ENCODE measurements at places on chromosomes 5 and 9.

DNA sequence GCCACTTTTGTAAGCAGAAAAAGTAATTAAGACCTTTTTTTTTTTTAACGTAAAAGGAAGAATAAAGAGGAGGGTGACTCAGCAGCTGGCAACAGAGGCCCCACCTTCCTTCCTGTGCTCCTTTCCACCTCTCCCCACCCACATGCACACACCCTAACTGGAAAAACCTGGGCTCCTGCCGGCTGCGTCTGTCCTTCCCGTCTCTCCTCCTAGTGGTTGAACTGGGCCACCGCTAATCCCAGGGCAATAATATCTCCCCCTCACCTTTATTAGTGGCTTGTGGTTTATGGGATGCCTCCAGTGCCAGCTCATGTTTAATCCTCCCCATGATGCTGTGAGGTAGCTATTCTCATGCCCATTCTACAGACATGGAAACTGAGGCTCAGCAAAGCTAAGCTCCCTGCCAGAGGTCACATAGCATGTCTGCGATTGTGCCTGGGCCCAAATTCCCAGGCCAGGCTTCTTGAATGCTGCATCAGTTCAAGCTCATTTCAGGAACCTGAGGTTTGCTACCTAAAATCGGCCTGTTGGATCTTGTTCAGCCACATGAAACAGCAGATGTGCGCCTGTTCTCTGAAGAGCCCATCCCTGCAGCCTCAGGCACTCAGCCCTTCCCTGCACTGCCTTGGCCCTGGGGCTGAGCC is 60.9 kb upstream of the IL17B start:
- DNase-seq, result no peak

DNA sequence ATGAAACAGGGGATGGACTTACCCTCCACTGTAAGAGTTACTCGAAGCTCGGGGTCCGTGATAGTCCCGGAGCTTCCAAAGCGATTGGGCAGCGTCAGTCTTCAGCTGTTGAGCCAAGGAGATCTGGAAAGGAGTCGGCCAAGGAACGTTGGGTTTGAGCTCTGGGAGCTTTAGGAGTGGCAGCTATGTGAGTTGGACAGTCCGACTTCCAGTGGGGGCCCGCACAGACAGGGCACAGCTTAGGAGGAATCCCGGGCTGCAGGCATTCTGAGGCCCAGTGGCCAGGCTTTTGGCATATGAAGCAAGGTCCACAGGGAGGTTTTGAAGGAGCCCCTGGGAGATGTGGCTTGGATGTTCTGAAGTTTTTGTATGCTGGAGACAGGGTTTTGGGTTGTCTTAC is 72.7 kb downstream of the PHAX start:
- DNase-seq, result no peak

DNA sequence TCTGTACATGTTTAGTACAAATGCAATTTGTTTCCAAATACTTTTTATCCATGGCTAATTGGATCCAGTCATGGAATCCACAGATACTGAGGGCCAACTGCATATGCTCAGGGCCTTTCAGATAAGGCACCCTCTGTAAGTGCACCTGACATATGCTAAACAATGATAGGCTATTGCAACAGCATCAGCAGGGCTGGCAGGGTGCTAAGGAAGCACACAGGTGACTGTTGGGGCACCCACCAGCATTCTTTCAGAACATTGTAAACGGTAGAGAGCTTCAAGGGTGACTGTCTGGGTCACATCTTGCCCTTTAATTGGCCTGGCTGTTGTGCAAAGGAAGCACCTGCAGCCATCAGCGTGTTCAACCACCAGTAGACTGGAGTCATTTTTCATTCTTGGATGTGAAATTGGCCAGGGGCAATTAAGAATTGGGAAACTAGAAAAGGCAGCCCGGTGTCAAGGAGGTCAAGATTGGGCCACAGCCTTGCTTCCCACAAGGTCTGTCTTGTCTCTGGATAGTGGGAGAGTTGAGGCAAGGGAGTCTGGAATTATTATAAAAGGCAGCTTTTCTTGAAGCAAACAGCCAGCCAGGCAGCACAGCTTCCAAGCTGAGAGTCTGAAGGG is 129.3 kb upstream of the RAI14 start:
- no peak for DNase-seq

DNA sequence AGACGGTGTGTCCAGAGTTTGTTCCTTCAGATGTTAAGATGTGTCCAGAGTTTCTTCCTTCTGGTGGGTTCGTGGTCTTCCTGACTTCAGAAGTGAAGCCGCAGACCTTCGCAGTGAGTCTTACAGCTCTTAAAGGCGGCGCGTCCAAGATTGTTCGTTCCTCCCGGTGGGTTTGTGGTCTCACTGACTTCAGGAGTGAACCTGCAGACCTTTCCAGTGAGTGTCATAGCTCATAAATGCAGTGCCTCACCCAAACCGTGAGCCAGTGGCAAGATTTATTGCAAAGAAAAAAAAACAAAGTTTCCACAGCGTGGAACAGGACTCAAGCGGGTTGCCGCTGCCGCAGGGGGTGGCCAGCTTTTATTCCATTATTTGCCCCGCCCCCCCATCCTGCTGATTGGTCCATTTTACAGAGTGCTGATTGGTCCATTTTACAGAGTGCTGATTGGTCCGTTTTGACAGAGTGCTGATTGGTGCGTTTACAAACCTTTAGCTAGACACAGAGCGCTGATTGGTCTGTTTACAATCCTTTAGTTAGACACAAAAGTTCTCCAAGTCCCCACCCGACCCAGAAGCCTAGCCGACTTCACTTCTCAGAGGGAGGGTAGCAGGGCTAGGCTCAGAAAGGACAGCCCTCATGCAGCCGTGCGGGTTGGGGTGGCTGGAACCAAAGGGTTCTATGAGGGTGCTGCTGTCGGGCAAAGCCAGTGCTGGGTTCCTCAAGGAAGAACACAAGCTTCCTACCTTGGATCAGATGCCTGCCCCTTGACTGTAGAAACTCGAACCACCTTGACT is 9.1 kb upstream of the RNF130 start:
- no peak for DNase-seq

DNA sequence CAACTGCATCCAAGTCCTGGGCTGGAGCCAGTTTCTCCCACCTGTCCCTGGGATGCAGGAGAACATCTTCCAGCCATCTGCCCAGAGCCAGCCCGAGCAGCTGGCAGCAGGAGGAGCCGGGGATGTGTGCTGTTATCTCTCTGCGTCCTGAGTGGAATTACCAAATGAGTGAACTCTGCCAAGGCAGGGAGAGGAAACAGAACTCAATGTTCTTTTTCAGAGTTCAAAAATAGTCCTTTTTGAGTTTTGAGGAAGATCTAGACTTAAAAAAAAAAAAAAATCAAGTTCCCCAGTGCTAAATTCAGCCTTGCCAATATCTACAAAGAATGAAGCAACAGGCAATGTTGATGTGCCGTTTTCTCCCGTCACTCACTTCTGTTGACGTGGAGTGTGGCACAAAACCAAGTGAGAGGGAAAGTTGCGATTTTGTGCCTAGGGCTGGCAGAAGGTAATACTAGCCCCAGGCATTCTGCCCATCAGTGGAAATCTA is 56.2 kb downstream of the TMOD1 start:
- DNase-seq, result no peak
